Spleen (tissue), 13 donors: ENCODE measurements at places on chromosomes 12 and 14. TPM values are rescaled to one million over a fixed set of nuclear protein-coding genes. Genes with fewer than 3 reads are reported as not detected.

The CLEC6A gene
- 0.06 TPM for polyA plus RNA-seq

The CLEC9A gene
- polyA plus RNA-seq: not detected

The GSG1 gene
- not detected for polyA plus RNA-seq

The LBHD2 gene
- 0.55 TPM for polyA plus RNA-seq

The CCNT1 gene
- polyA plus RNA-seq: 4.8 TPM

The LRP1-AS gene
- not detected for polyA plus RNA-seq

The RNASE2 gene
- polyA plus RNA-seq: 11.3 TPM

The PMCH gene
- 0.17 TPM for polyA plus RNA-seq

The PCED1B gene
- 22.1 TPM for polyA plus RNA-seq

The TAS2R9 gene
- not detected for polyA plus RNA-seq

The OTUB2 gene
- 0.29 TPM for polyA plus RNA-seq

The SLC25A47 gene
- polyA plus RNA-seq: not detected
